ENCODE measurements at places on chromosomes 2 and 18. TPM values are rescaled to one million over a fixed set of nuclear protein-coding genes. Genes with fewer than 3 reads are reported as not detected.

Gene B3GNT7
- total RNA-seq = under 0.01 TPM

Gene CCDC150
- total RNA-seq = 1.8 TPM

Gene HNRNPLL
- 45.0 TPM for total RNA-seq

Gene AMER3
- total RNA-seq = not detected

Gene CNTNAP5
- not detected for total RNA-seq

Gene RAPGEF4
- 2.7 TPM for total RNA-seq
